ENCODE measurements at places on chromosomes 6 and 20. TPM values are rescaled to one million over a fixed set of nuclear protein-coding genes. Genes with fewer than 3 reads are reported as not detected.

The STK35 gene
- 24.2 TPM for total RNA-seq

The PKIB gene
- total RNA-seq: 2.6 TPM

DNA sequence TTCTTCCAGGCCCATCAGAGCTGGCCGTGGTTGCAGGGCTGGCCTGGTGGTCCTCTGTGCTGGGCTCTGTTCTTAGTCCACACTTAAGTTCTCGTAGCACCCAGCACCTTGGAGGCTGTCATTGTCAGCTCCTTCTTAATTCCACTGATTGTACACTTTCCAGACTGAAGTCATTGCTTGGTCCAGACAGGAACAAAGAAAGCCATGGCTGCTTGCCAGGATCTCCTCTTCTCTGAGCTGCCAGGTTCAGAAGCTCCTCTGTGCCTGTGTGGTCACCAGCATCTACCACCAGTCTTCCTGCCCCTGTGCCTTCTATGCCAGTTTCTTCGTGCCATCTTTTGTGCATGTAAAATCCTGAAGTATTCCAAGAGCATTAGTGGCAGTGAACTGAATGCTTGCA is 39.5 kb upstream of the PCMTD2 start:
- peak; percentile 82 for DNase-seq

DNA sequence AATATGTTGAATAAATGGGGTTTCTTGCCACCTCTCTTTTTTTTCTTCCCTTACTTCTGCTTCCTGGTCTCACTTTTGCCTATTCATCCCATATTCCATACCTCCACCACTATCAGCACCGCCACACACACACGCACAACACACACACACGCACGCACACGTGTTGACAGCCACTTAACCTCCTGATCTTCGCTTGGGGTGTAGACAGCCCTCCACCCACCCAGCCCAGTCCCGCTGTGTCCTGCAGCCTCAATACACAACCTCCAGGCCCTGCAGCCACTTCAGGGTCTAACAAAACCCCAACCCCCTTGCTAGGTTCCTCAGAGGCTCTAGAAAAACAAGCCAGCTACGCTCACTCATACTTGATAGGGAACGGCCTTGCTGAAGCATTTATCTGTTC is 72.3 kb downstream of the LINC00237 start:
- DNase-seq: no peak

GRCh38 chr20:63135411-63135810 is 80.5 kb downstream of the YTHDF1 start:
- no peak for DNase-seq

All from prostate gland (tissue), 2 donors.